ENCODE measurements at places on chromosomes 12 and 14.

DNA sequence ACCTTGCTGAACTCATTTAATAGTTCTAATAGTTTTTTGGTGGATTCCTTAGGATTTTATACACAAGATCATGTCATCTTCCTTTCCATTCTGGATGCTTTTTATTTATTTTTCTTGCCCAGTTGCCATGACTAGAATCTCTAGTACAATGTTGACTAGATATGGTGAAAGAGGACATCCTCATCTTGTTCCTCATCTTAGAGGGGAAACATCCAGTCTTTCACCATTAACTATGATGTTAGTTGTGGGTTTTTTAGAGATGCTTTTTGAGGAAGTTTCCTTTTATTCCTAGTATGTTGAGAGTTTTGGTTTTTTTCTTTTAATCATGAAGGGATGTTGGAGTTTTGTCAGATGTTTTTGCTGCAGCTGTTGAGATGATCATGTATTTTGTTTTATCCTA is 8.7 kb downstream of the ANKRD13A start:
- no peak for DNase-seq

- no peak for DNase-seq
These were observed 41.8 kb upstream of the SNX6 start for GRCh38 chr14:34671716-34672115.

DNA sequence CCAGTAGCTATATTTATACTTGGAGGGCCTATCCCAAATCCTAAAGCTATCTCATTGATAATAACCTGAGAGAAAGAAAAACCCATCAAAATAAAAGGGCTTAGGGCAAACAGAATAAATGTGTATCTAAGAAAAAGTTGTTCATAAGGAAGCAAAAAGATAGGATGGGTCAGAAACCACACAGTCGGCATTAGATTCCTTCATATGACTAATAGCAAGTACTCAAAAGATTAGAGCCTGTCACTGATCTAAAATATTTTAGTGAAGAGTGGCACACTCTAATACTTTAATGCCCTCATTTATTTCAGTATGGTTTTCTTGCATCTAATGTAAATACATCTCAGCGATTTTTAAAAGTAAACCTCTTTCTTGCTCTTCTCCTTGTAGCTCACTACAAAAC is 17.1 kb upstream of the NAV3 start:
- no peak for DNase-seq

GRCh38 chr14:89915114-89915878 is 39.2 kb downstream of the EFCAB11 start:
- DNase-seq = peak; percentile 16

DNA sequence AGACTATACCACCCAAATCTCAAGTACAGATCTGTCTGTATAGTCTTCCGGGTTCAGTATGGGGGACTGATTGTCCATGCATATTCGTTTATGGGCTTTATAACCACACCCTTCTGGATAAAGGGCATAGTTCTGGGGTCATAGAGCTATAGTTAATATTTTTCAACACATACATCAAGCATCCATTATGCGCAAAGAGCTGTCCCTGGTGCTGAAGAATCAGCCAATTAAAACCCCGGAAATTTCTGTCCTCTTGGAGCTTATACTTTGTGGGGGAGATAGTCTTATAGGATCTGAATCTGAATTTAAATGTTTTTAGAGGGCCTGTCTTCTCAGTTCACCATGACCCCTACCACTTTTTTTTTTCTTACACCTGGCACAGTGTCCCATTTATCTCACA is 256.7 kb downstream of the SUDS3 start:
- no peak for DNase-seq

DNA sequence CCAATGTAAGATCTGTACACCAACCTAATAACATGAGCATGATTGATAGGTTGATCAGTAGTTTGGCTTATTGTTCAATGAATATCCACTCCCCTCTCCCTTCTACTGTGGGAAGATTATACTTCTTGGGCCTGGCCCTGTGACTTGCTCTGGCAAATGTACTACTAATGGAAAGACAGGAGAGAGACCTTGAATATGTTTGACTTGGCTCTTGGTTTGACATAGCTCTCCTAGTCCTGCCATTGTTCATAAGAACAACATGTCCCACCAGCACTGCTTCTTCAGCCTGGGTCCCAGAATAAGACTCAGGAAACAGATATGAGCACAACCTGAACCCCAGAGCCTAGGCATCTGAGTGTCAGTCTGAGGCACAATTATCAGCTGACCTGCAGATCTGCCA is 112.8 kb upstream of the RESF1 start:
- no peak for DNase-seq

DNA sequence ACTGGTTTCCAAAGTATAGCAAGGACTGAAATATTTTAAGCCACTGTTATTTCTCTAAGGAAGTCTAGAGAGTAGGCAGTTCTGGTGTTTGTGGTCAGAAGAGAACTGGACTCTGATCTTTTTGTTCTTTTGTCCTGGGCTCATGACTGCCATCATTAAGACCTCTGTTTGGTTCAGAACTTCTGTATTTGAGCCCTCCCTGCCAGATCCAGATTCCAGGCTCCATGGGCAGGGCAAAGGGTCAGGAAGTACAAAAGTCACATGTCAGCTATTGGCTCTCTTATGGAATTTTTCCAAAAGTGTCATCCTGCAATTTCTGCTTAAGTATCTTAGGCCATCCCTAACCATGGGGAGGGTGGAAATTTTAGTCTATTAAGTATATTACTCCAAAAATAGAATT is 6.8 kb downstream of the PIWIL1 start:
- no peak for DNase-seq

DNA sequence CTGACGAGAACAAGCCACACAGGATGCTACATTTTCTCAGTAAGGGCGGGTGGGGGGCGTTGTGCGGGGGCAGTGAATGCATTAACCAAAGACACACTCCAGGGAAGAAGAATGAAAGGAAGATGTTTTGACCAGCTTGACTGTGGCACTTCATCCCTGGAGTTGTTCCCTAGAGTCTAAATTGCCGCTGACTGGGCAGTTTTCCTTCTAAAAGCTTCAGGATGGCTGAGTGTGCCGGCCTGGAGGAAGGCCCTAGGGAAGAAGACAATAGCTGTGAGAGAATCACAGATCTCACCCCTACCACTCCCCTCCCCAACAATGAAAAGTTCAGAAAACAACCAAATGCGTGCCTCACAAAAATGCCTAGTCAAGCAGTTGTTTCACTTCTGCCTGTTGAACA is 67.2 kb downstream of the NKX2-1 start:
- no peak for DNase-seq

- DNase-seq = no peak
These were observed 140.3 kb upstream of the AEBP2 start for GRCh38 chr12:19298836-19299605.

DNA sequence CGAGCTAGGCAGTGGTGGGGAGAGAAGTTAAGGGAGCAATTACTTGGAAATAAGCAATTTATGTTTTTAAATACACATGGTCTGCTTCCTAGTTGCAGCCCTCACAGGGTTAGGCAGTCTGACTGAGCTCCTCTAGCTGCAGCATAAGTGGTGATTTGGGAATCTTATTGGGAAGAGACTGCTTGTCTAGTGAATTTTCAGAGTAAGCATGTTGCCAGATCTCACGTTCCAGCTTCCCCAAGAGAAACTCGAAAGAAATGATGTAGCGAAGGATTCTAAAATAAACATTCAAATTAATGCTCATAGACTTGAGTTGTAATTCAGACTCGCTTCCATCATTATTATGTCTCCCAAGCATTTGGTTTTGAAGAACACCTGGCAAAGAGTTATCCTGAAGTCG is 440.2 kb downstream of the ATP23 start:
- DNase-seq = no peak

- DNase-seq = no peak
These were observed 363.1 kb downstream of the LRIG3 start for GRCh38 chr12:58557171-58557570.

DNA sequence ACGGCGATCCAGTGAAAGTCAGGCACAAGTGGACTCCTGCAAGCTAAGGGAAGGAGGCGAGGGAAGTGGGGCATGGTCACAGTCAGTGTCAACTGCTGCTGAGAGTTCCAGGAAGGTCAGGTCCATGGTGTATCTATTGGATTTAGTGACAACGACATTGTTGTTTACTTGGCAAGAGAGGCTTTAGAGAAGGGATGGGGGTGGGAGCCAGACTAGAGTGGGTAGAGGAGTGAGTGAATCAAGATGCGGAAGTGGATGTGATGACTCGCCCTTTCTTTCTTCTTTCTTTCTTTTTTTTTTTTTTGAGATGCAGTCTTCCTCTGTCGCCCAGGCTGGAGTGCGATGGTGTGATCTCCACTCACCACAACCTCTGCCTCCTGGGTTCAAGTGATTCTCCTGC is 12.5 kb downstream of the P2RX7 start:
- DNase-seq = no peak

GRCh38 chr14:22664261-22664660 is 20.1 kb upstream of the OR6J1 start:
- DNase-seq = no peak

GRCh38 chr12:116697305-116697704 is 40.6 kb downstream of the SPRING1 start:
- no peak for DNase-seq
